Activated T-cell treated with anti-CD3 and anti-CD28 coated beads for 1 hour (primary cell): ENCODE measurements at places on chromosomes 7 and 10.

DNA sequence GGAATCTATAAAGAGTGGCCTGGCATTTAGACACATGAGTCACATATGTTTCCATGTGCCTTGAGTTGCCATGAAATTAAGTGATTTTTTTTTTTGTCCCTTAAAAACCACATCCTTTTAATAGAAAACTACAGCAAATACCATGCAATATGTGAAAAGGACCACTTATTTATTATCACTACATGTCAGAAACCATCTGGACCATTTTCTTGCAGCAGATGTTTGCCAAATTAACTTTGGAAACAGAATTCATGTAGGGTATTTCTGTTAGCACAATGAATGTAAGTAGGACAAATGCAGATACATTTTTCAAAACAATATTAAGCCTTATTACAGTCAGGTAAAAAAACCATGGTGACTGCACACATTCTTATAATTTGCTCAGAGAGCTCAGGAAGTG is 230.6 kb downstream of the REEP3 start:
- no peak for DNase-seq

GRCh38 chr7:106284714-106285050 is at the start of gene NAMPT:
TSS of gene NAMPT (minus strand) at chr7:106284983. CDS start at chr7:106284884, 99 bp downstream.
- DNase-seq, result no peak

- DNase-seq, result no peak
These were observed 130.1 kb downstream of the TNS3 start for GRCh38 chr7:47451851-47452205.

GRCh38 chr10:104683567-104683966 is 42.5 kb downstream of the SORCS3 start:
- DNase-seq, result no peak

GRCh38 chr7:92417913-92418312 is 29.4 kb upstream of the GATAD1 start:
- DNase-seq, result no peak

DNA sequence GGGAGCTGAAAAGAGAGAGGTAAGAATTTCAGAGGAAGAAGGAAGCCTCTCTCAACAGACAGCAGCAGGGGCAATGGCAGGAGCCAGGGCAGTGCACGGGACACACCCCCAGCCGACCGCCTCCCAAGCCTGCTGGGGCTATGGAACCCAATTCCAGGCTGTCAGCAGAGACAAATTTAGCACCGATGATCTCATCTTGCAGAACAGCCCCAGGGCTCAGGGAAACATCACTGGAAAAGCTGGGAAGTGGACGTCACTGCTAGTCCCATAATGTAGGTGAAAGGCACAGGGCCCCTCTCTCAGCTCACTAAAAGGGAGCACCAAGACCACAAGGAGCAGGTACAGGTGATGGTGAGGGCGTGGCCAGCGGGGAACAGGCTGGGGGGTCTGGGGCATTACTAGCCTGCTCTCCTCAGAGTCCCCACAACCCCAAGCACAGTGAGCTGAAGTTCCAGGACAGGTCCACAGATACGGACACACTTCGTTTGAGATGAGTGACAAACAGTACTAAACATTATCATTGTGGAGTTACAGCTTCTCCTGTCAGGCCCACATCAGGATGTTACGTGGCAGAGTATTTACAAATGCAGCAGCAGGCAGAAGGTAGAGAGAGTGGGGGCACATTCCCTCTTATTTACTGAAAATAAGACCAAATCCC is 103.7 kb downstream of the PLXNA4 start:
- no peak for DNase-seq

- DNase-seq, result no peak
These were observed 7.0 kb upstream of the ZNF425 start for GRCh38 chr7:149133028-149133710.

GRCh38 chr7:92758796-92759431 is 77.5 kb downstream of the CDK6 start:
- DNase-seq, result no peak

DNA sequence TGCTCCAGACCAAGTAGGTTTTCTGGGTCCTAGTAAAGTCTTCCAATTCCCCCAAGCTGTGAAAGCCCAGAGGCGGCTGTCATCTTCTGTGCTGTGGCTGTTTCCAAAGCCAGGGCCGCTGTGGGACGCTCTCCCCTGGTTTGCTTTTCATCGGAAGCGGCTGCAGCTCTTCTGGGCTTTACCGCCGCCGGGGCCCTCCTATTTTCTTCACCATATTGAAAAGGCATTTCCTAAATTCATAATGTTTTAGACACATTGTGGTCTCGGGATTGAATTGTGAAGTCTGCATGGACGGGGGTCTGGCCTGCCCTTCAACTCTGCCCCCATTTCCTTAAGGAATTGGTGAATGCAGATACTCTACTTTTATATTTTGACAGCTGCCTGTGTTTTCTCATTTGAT is 551.4 kb upstream of the MGMT start:
- DNase-seq, result no peak

GRCh38 chr7:121109145-121109544 is 120.6 kb downstream of the CPED1 start:
- no peak for DNase-seq

DNA sequence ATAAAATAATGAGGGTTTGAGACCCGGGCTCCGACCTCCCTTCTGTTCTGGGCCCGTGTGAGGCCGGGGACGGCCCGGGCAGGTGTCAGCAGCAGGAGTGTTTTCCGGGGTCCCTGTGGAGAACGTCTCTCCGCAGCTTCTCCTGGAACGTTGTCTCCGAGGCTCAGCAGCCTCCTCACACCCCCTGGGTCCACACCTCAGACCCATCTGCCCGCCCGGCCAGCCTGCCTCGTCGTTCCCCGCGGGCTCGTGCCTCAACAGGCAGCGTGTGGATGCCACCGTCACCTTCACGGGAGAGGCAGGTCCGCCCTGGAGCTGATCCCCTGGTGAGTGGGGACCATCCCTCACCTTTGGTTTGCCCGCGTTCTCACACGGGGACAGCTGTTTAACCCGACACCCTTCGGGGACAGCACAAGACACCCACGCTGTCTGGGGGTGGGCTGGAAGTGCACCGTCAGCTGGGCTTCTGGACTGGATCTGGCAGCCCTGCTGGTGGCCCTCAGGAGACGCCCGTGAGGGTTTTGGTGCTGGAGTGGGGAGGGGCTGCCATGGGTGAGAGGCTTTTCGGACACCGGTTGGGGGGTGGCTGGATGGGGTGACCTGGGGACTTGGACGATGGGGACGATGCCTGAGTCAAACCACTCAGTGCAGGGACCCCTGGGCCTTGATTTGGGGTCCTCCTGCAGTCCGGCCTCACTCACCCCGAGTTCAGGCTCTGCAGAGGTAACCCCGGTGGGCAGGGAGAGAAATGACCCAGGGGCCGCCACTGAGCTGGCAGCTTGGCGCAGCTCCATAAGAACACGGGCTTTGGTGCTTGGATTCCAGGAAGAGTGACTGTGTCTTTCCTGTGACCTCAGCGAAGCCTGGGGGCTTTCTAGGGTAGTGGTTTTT is 131.7 kb downstream of the DNAJB6 start:
- no peak for DNase-seq

GRCh38 chr10:63236113-63236935 is 103.2 kb downstream of the NRBF2 start:
- DNase-seq, result no peak

GRCh38 chr7:139523199-139523941 is at the start of gene CLEC2L:
TSS of gene CLEC2L (plus strand) at chr7:139523685. CDS start at chr7:139523928, 243 bp downstream.
- DNase-seq, result no peak

- no peak for DNase-seq
These were observed 174.8 kb downstream of the PTEN start for GRCh38 chr10:88038268-88038667.

DNA sequence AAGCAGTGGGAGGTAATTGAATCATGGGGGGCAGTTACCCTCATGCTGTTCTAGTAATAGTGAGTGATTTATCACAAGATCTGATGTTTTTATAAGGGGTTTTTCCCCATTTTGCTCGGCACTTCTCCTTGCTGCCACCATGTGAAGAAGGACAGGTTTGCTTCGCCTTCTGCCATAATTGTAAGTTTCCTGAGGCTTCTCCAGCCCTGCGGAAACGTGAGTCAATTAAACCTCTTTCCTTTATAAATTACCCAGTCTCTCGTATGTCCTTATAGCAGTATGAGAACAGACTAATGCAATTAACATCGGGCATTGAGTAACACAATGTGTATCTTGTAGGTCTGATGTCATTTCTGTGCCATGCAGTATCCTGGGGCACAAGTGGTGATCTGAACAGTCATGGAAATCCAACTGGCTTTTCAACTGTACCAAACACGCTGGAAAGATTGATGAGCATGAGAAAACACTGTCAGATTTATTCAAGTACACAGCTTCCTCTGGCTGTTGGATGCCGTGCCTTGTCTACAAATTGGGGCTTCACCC is 208.6 kb upstream of the KIAA1217 start:
- DNase-seq, result no peak

DNA sequence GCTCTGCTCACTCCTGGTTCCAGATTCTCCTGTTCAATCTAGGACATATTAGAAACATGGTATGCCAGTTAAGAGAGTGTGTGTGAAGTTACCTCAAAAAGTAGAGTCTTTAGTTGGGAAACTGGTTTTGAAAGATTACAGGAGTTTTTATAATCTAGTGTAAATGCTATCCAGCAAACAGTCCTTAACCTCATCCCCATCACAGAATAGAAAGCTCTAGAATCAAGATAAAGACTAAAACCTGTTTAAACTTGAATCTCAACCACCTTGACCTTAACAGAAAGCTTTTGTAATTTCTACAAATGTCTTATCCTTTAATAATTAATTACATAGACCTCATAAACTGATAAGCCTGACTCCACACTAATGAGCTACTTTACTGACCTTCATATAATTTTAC is 1288.7 kb upstream of the SORCS1 start:
- no peak for DNase-seq

DNA sequence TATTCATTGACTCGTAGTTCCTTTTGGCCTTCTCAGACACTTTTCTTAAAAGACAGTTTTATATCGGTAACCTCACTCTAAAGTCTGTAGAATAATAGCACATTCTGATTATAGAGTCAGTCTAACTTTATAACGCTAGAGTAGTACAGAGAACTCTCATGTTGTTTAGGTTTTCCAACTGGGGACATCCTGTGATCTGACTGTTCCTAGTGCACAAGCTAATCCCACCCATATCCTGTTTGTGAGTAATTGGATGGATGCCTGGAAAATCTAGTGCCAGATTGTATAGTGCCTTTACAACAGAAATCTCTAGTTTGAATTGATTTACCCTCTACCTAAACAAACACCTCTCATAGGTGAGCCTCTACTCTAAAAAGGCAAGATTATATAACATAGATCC is 107.4 kb downstream of the ZEB1 start:
- no peak for DNase-seq

- no peak for DNase-seq
These were observed 3.6 kb upstream of the HOXA11 start for GRCh38 chr7:27188386-27189294.

GRCh38 chr7:51617686-51618085 is 301.1 kb upstream of the COBL start:
- DNase-seq, result no peak

DNA sequence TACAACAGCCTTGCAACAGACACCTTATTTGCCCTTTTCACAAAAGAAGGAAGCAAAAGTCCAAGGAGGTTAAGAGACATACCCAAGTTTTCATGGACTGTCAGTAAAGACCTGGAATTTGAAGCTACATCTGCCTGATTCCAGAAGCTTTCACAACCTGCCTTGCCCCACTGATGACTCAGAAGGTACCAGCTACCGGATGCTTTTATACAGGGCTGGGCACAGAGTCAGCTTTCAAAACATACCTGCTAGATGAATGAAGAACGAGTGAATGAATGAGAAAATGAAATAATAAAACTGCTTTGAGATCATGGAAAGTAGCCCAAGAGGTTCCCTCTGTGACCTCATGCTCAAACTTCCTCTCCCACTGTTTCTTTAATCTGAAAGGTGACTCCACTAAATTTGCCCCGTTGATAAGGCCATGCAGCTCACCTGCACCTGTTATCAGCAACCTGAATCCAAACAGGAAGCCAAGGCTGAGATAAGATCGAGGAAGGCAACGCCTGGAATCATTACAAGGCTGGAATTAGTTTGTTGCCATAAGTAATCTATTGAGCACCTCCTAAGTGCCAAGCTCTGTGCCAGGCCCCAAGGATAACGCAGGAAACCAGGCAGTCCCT is 151.5 kb downstream of the WDR11 start:
- no peak for DNase-seq
